ENCODE measurements at places on chromosomes 1 and 21. TPM values are rescaled to one million over a fixed set of nuclear protein-coding genes. Genes with fewer than 3 reads are reported as not detected.
A peak's percentile ranks its signal among the peaks of the same experiment; 100 is the strongest.

The ATPAF1 gene
- total RNA-seq = 57.5 TPM

DNA sequence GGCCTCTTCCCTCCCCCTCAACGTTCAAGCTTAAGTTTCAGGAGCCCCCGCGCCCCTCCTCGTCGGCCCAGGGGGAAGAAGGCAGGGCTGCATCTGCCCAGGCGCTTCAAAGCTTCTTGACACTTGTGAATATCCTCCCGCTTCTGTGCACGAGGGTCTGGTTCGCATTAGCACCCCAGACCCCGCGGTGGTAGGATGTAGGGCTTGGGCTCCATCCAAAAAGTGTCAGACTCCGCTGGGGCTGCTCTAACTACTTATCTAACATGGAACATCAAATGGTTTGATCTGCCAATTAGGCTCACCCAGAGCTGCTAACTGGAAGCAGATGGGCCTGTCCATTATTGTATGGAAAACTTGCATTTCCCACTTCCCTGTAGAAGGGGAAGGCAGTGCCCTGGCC, 28.9 kb downstream of the TAS1R2 start:
- DNase-seq = no peak

- DNase-seq = no peak
Observed at GRCh38 chr1:64599242-64599641, 129.3 kb downstream of the CACHD1 start.

- DNase-seq = no peak
Observed at GRCh38 chr1:108780937-108781574, 34.6 kb downstream of the STXBP3 start.

GRCh38 chr1:75469586-75470173, 141.2 kb downstream of the SLC44A5 start:
- DNase-seq = no peak

The NIBAN1 gene
- total RNA-seq = 11.1 TPM

DNA sequence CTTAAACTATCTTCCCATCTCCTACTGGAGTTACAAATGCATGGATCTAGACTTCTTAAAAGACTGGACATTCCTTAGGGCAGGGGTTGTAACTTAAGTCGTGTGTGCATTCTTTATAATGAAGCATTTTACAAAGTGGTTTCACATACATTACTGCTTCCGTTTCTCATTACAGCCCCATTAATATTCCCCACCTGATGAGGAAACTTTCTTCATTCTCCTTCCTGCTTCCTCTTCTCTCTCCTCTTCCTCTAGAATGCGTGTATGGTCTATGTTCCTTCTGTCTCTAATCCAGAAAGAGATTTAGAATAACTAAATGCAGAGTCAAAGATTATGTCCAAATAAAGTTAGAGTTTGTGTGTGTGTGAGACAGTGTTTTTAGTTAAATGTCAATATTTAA, 1.8 kb upstream of the CAP1 start:
- DNase-seq = no peak

The OR2T35 gene
- total RNA-seq = not detected

The TCHHL1 gene
- total RNA-seq = not detected

GRCh38 chr1:235298758-235299157, 29.2 kb downstream of the ARID4B start:
- no peak for DNase-seq

GRCh38 chr1:108000620-108001111, 35.7 kb upstream of the VAV3 start:
- DNase-seq = peak; percentile 61

- DNase-seq = no peak
Observed at GRCh38 chr1:897226-897625, 26.5 kb upstream of the SAMD11 start.

DNA sequence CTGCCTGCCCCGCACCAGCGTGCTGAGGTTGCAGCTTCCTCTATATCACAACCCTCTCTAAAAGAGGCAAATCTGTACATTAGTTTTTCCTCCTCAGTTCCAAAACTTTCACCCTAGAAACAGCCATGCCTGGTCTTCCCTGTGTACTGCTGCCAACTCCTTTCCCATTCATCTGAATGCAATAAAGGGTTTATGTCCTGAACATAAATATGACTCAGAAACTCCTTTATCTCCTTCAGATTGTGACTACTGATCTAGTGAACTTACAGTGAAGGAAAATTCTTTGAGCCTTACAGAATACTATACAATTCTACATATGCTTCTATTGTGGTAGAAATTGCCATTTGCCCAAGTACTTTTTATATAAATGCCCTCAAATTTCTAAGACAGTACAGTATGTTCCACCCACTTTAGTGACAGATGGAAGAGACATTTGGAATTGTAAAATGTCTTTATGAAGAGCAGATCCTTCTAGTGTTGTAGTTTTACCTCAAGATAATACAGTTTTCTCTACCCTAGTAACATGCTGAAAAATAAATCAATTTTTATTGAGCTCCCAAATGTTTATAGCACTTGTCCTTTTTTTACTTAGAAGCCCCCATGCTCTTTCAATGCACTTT, 345.1 kb upstream of the SNX7 start:
- DNase-seq = peak; percentile 20

DNA sequence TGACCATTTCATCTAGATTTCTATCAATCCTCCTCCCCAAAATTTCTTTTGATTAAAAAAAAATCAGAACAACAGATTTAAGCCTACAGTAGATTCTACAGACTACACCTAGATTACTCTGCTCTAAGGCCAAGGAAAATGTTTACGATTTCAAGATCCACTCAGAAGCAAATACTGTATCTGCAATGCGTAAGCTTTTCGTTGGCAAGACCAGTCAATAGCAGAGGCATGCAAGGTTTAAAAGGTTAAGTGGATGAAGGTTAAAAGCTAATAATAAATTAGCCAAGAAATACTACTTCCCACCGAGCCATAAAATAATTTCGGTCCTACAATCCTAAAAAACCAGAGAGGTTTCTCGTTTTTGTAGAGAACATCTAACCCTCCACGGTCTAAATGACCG, 1.3 kb downstream of the CLSTN1 start:
- no peak for DNase-seq

The EDN2 gene
- total RNA-seq = 0.40 TPM

The S100A9 gene
- 11.9 TPM for total RNA-seq

DNA sequence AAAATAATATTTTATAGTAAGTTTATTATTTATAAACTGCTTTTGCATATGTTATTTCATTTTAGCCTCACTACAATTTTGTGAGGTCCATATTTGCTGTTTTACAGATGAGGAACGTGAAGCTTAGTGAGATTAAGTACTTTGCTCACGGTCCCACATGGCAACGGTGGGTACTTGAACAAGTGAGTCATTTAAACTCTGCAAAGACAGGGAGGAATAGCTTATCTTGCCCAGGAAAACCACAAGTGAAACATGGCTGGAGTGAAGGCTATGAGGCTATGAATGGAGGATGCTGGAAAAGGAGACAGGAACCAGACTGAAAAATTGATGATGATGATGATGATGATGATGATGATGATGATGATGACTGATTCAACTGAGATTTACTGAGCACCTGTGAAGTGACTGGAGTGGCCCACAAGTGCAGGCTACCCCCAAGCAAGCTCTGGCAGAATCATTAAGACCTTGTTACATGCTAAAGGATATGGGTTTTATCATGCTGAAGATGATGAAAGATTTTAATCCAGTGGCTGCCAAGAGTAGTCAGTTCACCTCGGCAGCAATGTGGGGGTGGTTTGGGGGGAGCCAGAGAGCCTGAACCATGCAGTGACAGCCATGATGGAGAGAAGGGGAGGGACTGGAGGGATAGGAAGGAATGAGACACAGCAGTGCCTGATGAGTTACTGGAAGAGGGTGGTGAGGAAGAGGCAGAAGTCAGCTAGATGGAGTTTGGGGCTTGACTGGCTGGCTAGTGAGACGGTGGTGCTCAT, 1.4 kb upstream of the ABCA4 start:
- DNase-seq = no peak

DNA sequence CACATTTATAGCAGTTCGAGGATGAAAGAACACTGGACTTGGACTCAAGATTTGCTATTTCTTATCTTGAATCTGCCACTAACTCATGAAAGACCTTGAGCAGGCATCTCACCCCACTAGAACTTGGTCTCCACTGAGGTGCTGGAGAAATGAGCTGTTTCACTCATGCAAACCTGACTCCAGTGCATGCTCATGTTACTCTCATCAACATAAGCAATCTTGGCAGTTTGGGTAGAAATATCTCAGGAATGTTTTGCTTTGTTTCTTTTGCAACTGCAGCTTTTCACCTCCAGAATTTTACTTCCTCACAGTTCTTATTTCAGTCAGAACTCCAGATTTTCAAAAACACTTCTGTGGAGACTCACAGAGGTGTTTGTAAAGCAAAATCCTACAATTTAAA, 46.2 kb upstream of the DAB1 start:
- no peak for DNase-seq

The PUM1 gene
- 97.4 TPM for total RNA-seq

The GGPS1 gene
- total RNA-seq = 32.6 TPM

DNA sequence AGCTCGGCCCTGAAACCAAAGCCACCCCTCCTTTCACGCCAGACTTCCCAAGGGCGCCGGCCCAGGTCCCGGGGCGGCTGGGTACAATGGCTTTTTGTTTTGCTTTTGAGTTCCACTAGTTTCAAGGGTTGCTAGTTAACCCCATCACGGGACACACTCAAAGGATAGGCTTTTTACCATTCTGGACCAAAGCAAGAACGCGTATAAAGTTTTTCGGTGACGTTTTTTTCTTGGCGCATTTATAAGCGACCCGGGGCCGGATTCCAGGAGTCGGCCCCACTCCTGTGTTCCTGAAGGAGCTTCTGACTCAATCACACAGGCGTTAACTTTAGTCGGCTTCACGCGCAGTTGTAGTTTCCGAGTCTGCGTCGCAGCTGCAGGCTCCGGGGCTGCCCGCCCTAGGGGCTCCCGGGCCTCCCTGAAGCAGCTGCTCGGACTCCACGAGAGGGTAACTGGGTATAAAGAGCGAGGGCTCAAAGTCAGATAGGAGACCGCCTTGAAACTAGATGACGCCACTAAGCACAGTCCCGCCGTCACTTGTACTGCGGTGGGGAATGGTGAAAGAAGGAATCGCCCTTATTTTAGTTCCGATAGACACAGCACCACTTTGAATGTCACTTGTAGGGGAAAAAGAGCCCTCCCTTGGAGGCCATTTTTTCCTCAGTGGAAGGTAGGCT, 707 bp upstream of the KLHL21 start:
- DNase-seq = peak; percentile 86

Data from hepatocyte (in vitro differentiated cells).